ENCODE measurements at places on chromosomes 13 and 19.
A peak's percentile ranks its signal among the peaks of the same experiment; 100 is the strongest.

DNA sequence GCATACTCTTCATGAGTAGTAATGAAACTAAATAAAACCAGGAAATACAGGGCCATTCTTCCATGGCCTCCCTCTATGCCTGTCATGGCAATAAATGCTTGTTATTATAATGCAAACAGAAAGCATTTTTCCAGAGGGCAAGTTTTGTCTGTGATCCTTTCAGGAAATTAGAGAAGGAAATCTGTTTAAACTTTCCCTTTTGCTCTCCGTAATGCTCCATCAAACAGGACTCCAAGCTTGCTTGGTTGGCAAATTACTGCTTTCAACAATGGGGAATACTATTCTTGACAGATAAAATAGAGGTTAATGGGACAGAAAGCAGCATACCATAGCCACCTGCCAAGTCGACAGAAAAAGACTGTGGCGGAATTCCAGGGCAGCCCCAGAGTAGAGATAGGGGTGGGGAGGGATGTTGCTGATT is 252.5 kb downstream of the LHFPL6 start:
- DNase-seq, result no peak

DNA sequence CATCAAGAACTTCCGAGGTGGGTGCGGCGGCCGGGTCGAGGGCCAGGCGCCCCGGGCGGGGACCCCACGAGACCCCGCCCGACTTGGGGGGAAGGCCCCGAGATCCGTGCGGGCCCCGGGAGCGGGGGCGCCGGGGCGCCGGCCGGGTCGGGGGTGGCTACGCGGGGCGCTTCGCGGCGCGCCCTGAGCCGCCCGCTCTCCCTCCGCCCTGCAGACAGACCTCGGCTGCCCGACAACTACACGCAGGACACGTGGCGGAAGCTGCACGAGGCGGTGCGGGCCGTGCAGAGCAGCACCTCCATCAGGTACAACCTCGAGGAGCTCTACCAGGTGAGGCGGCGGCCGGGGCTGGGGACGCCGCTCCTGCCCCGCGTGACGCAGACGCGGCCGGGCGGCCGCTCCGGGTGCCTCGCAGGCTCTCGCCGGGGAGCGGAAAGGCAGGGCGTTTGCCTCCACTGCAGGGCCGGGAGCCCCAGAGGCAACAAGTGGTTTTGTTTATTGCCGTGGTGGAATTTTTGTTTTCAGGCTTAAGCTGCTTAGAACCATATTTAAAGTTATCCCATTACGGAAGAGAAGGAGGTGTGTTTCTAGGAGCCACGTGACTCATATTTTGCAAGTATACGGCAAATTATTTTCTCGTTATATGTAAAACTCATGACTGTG is 477 bp downstream of the CUL4A start:
- DNase-seq, result peak; percentile 92

- peak; percentile 65 for DNase-seq
Measured at GRCh38 chr19:40744554-40745401, 5.5 kb downstream of the ACTMAP start.

- no peak for DNase-seq
Measured at GRCh38 chr13:35278917-35279316, 197.6 kb downstream of the MAB21L1 start.

Measured in activated CD4-positive, alpha-beta T cell treated with anti-CD3 and anti-CD28 coated beads, Interleukin-2, amount 10 ng/mL, durations not matched to agents 24 days and 14 days (primary cell).